ENCODE measurements at places on chromosomes 12 and 14.

DNA sequence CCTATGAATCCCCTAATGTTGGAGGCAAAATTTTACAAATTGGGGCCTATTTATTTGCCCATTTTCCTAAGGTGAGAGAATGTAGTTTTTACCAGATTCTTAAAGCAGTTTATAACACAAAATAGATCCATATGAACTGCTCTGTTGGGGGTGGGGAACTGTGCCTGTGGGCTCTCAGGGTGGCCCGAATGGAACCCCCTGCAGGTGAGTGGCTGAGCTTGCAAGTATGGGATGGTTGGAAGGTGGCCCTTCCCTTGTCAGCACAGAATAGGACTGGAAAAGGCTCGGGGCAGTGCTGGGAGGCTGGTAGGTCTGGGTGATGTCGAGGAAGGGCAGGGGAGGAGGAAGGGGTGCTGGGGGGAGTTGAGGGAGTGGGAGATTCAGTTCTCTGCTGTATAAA, 4.9 kb downstream of the VSX2 start:
- no peak for DNase-seq

GRCh38 chr12:28909291-28909690, 239.8 kb upstream of the FAR2 start:
- no peak for DNase-seq

DNA sequence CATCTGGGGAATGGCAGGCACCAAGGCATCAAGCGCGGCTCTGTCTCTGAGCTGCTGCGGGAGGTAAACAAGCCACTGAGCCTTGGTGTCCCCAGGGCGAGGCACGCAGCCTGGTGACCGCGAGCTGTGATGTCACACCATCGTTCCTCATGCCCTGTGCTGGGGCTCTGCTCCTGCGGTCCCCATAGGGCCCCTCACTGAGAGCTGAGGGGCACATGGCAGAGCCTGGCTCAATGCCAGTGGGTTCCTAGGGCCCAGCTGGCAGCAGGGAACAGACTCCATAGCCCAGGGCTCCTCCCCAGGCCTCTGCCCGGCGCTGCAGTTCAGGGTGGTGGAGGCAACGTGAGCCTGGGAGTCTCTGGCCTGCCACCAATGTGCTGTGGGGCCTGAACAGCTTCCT, 22.6 kb downstream of the CHGA start:
- DNase-seq = no peak

GRCh38 chr14:31806249-31806648, 245.0 kb downstream of the NUBPL start:
- DNase-seq = no peak

- no peak for DNase-seq
These were observed 102.0 kb downstream of the PIK3C2G start for GRCh38 chr12:18363321-18363720.

- no peak for DNase-seq
These were observed 213.3 kb upstream of the FKBP4 start for GRCh38 chr12:2581293-2582045.

DNA sequence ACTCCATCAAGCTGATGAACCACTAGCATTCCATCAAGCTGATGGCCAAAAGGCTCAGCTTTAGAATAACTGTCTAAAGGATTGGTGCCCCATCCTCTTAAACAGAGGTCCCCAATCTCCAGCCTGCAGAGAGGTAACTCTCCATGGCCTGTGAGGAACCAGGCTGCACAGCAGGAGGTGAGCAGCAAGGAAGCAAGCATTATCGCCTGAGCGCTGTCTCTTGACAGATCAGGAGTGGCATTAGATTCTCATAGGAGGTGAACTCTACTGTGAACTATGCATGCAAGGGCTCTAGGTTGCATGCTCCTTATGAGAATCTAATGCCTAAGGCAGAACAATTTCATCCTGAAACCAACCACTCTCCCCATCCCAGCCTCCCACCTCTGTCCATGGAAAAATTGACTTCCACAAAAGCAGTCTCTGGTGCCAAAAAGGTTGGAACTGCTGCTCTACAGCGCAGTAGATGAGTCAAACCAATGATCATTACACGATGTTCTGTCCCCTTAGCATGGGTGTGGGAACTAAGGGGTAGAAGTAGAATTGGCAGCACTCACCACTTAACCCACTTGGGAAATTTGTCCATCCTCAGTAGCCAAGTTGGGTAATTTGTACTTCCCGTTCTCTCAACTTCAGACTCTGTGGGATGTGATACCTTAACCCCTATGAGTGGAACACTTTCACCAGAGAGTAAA, 66.9 kb downstream of the ANKS1B start:
- DNase-seq = no peak

DNA sequence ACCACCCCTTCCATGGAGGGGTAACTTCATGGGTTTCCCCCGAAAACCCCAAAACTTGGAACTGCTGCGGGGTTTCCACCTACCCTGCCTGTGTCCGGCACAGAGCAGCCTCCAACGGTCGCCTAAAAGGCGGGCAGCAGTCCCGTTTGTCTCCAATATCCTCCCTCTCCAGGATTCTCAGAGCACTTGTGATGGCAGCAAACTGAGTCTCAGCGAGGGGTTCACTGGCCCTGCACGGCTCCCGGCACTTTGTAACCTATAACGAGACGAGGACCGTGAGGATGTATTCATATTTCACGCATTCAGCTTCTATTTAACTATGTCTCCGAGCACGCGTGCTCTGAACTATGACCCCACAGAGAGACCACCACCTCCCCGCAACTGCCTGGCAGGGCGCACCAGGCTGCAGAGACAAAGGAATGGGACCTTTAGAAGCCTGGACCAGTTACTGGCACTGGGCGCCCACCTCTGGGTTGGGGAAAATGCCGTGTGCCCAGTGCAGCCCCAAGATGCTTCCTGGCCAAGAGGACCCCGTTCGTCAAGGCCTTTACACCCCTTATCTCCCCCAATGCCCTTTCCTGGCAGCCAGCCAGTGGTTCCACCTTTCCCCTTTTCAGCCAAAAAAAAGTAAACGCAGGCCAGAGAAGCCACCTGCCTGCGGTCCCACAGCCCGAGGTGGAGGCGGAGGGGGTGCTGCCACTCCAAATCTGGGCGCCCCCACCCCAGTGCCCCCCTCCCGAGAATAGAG, 173.1 kb upstream of the RTL1 start:
- peak; percentile 15 for DNase-seq

DNA sequence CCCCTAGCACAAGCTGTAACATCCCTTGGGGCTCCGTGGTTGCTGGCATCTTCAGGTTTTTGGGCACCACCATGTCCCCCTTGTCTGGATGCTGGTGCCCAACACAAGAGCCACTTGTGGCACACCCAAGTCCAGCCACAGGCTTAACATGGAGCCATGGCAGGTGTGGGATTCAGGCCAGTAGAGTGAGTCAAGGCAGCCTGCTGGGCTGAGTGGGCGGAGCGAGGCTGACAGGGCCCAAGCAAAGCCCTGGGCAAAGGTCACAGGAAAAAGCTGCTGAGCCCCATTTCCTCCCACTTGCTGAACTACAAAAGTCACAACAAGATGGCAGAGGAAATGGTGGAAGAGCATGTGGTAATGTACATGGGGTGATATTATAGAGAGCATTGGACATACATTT, 950.7 kb upstream of the FLRT2 start:
- DNase-seq = no peak

DNA sequence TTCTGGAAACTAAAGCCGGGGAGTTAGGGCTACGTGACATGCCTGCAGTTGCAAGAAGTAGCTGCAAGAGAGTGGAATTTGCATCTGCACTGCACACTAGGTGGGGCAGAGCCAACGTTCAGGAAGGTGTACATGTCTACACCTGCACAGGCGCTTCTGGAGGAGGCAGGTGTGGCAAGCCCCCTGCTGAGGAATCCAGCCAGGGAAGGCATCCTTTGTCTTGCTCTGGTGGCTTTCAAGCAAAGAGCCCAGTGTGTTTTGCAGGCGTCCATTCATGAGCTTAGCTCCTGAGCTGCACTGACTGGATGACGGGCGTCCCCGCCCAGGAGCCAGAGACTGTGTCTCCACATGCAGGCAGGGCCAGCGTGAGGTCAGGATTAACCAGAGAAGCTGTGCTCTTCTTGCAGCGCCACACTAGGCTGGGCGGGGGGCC, 116.3 kb downstream of the ZFP36L1 start:
- DNase-seq = peak; percentile 69

DNA sequence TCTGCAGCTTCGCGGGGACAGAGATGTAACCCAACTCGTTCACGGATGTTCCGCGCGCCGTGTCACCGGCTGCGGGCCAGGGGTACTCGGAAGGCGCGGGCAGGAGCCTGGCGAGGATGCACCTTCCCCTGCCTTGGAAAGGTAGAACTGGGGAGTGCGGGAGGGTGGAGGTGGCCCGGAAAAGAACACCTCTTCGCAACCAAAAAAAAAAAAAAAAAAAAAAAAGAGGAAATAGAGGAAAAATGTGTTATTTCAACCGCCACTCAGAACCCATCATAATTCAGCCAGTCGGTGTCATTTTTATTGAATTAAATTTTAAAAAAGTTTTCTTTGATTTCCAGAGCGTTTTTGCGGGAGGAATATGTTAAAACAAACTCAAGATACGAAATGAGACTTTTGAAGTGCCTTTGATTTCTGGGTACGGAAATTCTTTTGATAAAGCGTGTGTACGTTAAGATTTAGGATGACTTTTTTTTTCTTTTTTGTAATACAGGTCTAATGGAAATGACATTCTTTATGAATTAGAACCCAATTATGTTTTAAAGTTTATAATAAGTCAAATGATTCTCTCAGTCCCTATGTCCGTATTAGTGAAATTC, 8.9 kb downstream of the CDKN1B start:
- DNase-seq = no peak

DNA sequence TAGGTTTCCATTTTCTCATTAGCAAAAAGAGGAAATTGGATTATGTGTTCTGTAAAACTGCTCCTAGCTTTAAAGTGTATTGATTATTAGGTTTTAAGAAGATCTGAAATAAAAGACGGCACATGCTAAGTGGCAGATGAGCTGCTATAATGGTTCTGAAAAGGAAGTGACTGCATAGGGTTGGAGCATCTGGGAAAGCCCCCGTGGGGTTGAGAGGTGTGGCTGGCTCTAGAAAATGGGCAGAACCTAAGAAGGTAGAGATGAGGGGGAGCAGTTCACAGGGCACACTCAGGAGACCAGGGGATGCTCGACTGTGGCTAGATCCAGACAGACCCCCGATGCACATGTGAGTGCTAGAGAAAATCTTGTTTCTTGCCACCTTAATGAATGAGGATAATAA, 1.9 kb downstream of the IFNG-AS1 start:
- no peak for DNase-seq

DNA sequence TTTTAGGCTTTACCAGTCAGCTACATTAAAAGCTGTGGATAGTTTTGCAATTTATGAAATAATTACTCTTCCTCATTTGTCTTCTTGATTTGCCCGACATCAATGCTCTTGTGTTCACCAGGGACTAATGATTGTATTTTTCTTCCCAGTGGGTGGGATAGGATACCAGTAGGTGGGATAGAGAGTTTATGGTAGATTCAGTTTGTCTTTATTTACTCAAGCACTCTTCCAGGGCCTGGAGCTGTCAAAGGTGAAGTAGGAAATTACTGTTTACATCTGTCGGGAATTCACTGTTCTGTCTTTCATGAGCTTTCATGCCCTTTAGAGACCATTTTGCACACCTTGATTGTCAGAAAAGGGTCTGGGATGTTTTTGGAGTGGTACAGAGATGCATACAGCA, 36.6 kb downstream of the ETV6 start:
- DNase-seq = no peak

- DNase-seq = no peak
These were observed 13.7 kb upstream of the APOBEC1 start for GRCh38 chr12:7679251-7680045.

DNA sequence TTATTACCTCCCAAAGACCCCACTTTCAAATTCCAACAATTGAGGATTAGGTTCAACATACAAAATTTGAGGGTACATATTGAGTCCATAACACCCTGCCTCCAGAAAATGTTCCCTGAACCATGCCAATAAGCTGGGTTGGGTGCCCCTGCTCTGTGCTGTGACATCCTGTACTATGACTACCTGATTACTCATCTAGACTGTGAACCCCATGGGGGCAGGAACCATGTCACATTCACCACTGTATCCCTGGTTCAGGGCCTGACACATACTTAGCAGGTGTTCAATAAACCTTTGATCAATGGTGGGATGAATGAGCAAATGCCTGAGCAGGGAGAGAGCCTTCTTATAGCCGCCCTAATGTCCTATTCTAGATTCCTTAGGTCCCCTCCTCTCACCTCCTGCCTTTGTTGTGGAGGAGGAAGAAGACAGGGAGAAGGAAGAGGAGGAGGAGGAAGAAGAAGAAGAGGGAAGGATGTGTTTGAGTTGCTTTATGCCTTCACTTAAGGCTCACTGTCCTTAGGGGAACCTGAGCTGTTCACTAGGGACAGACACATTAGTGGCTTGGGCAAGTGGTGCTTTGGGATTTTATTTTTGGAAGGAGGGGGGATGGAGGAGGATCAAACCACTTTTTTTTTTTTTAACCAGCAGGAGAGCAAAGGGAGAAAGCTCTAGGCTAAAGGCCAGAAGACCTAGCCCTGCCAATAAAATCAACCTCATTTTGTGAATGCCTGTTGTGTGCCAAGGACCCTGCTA, 21.3 kb downstream of the GPR68 start:
- no peak for DNase-seq

DNA sequence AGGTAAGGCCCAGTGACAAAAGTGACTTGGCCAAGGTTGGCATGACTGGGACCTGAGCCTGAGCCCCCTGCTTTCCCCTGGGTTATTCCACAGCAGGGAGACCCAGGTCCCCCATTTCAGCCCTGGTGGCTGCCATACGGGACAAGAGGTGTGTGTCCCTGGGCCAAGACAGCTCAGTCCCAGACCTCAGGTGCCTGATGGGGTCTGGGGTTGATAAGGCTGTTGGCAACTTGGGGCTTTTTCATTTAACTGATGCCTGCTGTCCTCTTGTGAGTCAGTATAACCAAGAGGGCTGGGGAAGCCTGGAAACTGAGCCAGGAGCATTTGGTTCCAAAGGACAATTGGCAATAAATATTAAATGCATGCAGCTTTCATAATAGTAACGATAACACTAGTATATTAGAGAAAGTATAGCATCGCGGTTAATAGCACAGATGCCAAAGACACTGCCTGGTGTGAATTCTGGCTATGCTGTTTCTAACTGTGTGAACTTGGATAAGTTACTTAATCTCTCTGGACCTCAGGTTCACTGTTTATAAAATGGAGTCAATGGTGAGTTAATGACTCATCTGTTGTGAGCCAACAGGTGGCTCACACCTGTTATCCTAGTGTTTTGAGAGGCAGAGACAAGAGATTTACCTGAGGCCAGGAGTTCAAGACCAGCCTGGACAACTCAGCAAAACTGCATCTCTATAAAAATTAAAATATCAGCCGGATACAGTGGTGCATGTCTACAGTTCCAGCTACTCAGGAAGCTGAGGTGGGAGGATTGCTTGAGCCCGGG, 898 bp downstream of the SDSL start:
- no peak for DNase-seq

Data from tongue (tissue), 3 donors.